ENCODE measurements at places on chromosomes 12 and 14. TPM values are rescaled to one million over a fixed set of nuclear protein-coding genes. Genes with fewer than 3 reads are reported as not detected.

DNA sequence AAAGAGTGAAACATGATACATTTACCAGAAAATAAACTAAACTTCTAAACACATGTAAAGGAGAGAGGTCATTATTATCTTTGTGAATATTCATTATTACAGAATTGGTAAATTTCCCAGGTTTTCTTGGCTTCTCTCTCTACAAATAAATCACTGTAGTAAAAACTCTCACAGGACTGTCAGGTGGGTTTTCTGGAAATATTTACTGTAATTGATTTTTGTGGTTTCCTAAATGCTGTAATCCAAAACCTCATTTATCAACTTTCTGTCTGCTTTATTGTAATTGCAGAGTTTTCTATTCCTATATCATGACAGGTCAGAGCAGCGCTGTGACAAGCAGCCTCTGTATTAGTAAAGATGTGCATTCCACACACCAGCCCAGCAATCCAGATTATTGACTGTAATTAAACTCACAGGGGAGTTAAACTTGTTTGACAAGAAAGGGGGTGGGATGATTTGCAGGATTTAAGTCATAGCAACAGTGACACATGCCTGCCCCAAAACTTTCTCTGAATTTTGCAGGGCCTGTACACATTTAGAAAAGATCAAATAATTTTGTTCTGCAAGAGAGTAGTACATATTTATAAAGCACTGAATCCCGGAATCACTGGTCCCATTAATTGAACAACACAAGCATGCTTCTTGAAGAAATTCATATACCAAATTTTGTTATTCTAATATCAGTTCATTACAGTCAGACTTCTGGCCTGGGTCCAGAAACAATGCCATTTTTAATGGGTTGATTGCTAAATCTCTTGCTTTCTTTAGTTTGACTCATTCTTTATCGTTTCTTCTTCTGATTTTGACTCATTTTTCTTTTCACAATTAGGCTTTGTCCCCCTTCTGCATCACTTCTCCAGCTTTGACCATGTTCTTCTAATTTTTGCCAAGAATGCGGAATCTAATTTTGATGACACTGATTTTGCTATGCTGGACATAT is 42.2 kb downstream of the PTPRO start:
- H3K4me1 ChIP-seq: no peaks in the 10 kb centered on the region
- peaks cover 2% of the 10 kb centered on the region for H3K27me3 ChIP-seq
- no peak overlapping the region for H3K27ac ChIP-seq
- no peak overlapping the region for H3K4me3 ChIP-seq
- H3K36me3 ChIP-seq: no peaks in the 10 kb centered on the region

- no peaks in the 10 kb centered on the region for H3K4me1 ChIP-seq
- no peak for DNase-seq
- peaks cover 22% of the 10 kb centered on the region for H3K36me3 ChIP-seq
- H3K27ac ChIP-seq: no peak overlapping the region
- no peaks in the 10 kb centered on the region for H3K27me3 ChIP-seq
- H3K4me3 ChIP-seq: no peak overlapping the region
These were observed 114.1 kb upstream of the FKBP4 start for GRCh38 chr12:2680676-2681039.

DNA sequence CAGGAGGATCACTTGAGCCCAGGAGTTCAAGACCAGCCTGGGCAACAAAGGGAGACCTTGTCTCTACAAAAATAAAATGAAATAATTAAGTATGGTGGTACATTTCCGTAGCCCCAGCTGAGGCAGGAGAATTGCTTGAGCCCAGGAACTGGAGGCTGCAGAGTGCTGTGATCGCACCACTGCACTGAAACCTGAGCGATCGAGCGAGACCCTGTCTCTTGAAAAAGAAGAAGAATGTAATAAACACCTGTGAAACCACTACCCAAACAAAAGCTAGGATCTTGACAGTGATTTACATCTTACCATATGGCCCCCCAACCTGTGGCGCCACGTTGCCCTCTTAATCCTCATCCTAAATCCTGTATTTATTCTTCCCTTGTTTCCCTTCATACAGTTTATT is 5.7 kb upstream of the DTX1 start:
- peaks cover 63% of the 10 kb centered on the region for H3K27me3 ChIP-seq
- no peaks in the 10 kb centered on the region for H3K4me1 ChIP-seq
- H3K36me3 ChIP-seq: peaks cover 2% of the 10 kb centered on the region
- no peak overlapping the region for H3K4me3 ChIP-seq
- peak; percentile 22 for DNase-seq

- no peak overlapping the region for H3K27ac ChIP-seq
- H3K27me3 ChIP-seq: no peaks in the 10 kb centered on the region
- H3K36me3 ChIP-seq: no peaks in the 10 kb centered on the region
- no peak overlapping the region for H3K4me3 ChIP-seq
These were observed 74.0 kb downstream of the CCDC92 start for GRCh38 chr12:123898673-123899072.

Gene GARIN6
- total RNA-seq: not detected
